Activated CD4-positive, alpha-beta memory T cell treated with anti-CD3 and anti-CD28 coated beads for 36 hours (primary cell): ENCODE measurements at places on chromosomes 12 and 14. TPM values are rescaled to one million over a fixed set of nuclear protein-coding genes. Genes with fewer than 3 reads are reported as not detected.

Gene TAS2R50
- total RNA-seq: not detected

Gene CDKN1B
- 52.4 TPM for total RNA-seq

Gene IGF1
- total RNA-seq: not detected

Gene SYT1
- not detected for total RNA-seq
